ENCODE measurements at places on chromosomes 6 and 20.
A peak's percentile ranks its signal among the peaks of the same experiment; 100 is the strongest.

DNA sequence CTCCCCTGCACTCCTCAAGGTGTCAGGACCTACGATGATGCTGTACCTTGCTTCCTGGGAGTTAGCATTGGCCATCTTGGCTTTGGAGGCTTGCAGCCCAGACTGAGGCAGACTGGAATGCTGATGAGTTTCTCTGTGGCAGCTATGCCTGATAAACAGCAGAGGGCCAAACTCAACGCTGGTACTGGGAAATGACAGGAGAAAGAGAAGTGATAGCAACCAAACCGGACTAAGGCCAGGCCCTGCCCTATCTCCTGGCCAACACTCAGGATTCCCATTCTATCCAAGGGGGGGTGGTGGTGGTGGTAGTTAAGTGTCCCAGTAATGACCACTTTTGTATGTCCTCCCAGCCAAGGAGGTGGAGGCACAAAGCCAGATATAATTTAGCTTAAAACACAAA lies 90.0 kb upstream of the DTNBP1 start:
- peak; percentile 38 for DNase-seq

DNA sequence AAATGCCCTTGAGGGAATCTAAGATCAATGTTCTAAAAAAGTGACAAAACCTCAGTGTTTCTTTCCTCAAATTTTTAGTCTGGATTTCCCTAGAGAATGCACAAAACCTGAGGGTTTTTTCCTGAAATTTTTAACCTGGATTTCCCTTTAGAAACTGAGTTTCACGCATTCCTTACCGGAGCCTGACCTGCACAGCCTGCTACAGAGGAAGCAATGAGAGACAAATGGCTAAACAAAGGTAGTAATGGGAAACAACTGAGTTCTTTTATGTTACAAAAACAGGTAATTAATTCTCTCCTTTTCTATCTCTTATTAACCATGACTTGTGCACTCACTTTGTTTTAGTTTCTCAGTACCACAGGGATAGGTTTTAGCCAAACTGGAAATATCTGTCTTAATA lies 281.7 kb upstream of the NT5E start:
- DNase-seq, result no peak

DNA sequence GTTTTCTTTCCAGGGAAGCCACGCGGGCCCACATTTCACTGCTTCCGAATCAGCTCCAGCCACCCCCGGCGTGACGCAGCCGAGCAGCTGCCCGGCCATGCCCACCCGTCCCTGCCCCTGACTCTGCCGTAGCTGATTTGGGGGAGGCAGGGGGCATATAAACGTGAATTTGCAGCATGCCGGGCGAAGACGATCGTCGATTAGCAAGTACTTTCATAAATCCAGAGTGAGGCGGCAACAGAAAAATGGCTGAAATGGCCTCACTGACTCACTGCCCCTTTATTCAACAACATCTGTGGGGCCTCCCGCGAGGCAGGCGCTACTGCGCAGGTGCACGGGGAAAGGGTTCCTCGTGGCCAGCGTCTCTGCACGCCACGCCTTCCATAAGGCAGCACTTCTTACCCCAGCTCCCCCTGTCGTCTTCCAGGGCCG lies 118.0 kb downstream of the DLL1 start:
- peak; percentile 6 for DNase-seq

DNA sequence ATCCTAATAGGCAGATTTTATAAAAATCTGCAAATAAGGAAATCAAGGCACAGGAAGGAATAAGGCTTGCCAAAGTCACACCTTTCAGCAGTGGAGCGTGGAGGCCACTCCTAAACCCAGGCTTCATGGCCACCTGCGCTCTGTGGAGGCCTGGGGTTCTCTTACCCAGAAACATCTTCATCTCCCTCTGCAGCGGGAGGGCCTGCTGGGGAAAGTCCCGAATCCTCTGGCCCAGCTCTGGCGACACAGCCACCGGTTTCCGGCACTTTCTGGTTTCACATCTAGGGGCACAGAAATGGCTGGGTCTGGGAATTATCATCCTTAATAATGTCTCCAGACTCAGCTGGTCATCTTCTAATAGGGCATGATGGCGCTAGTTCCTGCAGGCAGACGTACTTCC lies 4.2 kb downstream of the TRIM10 start:
- DNase-seq, result no peak
